ENCODE measurements at places on chromosomes 12 and 14. TPM values are rescaled to one million over a fixed set of nuclear protein-coding genes. Genes with fewer than 3 reads are reported as not detected.

The DTX1 gene
- total RNA-seq = 2.8 TPM

- DNase-seq = no peak
Observed at GRCh38 chr12:45446013-45446412, 230.1 kb downstream of the ANO6 start.

DNA sequence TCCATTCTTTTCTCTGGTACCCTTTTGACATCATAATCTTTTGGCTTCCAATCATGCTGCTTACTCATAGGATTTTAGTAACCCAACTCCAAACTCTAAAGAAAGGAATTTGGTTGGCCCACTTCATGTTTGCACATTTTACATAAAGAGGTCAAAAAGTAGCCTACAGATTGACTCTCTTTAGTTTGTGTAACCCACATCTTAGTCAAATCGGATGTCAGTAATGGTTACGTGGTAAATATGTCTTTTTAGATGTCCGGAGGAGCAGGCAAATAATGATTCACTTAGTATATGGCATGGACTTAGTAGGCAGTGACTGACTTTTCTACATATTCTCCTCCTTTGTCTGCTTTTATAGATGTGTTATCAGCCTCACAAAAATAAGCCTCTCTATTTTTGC is 711.6 kb upstream of the FOXG1 start:
- DNase-seq = no peak

The SOS2 gene
- total RNA-seq = 12.8 TPM

DNA sequence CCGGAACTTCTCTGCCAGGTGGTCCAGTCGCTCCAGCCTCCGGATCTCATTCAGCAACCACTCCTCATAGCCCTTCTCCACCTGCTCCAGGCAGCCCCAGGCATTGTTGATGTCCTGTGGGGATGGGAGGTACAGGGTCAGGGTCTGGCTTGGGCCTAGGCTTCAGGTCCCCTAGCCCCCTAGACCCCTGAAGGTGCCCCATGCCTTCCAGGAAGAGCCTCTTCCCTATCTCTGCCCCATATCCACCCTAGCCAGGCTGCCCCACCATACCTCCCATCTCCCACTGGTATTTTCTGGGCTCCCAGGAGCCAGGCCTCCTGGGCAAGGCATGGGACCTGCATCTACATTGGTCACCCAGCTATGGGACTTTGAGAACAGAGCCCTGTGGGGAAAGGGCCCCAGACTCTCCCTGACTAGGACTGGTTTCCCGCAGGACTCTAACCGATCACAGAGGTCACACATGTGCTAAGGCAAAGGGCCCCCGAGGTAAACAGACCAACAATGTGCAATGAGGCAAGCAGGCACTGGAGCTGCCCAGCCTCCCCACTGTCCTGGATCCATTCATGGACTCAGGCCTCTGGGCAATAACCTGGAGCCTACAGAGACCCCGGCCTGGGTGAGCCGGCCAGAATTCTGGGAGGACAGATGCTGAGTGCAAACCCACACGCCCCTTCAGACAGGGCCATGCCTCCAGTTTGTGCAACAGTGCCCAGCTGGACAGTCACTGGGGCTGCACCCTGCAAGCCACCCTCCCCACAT is 88.8 kb downstream of the ACTN1 start:
- DNase-seq = no peak

- peak; percentile 64 for DNase-seq
Observed at GRCh38 chr12:64178122-64178521, 44.0 kb downstream of the KICS2 start.

The SSPN gene
- total RNA-seq = 0.93 TPM

- peak; percentile 30 for DNase-seq
Observed at GRCh38 chr14:74804219-74804825, 41.2 kb downstream of the YLPM1 start.

DNA sequence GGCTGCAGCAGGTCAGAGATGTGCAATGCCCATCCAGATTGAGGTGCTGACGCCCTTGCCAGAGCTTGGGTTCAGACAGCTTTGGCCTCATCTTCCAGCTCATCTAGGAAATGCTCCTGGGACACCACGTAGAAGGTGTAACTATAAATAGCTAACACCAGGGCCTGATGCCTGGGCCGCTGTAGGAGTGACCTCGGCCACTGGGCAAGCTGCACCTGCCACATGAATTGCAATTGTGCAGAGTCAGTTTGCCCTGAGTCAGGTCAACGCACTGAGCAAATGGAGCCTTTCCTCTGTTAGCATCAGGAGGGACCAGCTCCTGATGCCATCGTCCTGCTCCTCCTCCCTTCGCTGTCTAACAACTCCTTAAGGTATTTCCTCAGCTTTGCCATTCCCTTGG is 17.4 kb upstream of the DNM1L start:
- no peak for DNase-seq

- DNase-seq = no peak
Observed at GRCh38 chr12:132727091-132727794, 16.6 kb downstream of the PGAM5 start.

DNA sequence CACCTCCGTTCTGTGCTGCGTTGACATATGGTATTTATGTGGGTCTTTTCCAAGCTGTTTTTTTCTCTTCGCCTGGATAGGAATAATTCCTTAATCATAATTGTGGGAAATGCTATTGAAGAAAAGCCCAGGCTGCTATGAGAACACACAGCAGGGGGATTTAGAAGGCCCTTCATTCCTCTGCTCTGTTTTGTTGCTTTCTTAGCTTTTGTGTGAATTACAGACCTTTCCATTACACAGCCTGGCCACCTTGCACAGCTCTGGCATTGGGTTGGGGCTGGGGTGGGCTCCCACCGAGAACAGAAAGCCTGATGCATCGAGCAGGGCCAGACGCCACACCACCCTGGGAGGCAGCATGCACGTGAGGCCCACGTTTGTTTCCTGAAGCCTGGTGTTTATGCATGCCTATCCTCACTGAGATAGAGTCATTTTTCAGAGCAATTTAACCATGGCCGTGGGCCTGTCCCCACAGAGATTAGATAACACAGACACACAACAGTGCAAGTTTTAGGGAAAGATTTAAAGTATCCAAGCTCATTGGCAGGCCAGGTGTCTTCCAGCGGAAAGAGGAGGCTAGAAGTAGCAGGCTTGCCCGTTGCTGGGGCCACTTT is 287.6 kb upstream of the PWP1 start:
- no peak for DNase-seq

The TRMT5 gene
- 18.0 TPM for total RNA-seq

GRCh38 chr12:120207227-120207626 is 6.3 kb upstream of the RPLP0 start:
- DNase-seq = no peak
